NCI-H1048 (cell line): ENCODE measurements at places on chromosomes 7 and 10.

DNA sequence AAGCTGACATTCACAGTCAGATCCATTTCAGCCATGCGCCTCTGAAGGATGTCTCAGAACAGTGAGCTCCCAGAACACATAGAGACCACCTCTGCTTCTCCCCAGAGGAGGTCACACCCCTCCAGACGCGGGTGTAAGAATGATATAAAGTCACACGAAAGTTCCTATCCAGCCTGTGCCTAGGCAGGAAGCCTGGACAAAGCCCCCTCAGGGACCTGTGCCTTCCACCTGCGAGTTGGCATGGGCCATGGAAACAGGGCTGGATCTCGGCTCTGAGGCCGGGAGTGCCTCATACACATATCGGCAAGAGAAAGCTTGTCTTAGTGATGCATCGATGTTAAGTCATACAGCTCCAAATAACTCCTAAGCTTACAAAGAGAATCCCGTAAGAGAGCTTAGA lies 5.0 kb downstream of the VIPR2 start:
- DNase-seq, result no peak

- no peak for DNase-seq
Measured at GRCh38 chr7:38777609-38778008, 131.4 kb downstream of the VPS41 start.

DNA sequence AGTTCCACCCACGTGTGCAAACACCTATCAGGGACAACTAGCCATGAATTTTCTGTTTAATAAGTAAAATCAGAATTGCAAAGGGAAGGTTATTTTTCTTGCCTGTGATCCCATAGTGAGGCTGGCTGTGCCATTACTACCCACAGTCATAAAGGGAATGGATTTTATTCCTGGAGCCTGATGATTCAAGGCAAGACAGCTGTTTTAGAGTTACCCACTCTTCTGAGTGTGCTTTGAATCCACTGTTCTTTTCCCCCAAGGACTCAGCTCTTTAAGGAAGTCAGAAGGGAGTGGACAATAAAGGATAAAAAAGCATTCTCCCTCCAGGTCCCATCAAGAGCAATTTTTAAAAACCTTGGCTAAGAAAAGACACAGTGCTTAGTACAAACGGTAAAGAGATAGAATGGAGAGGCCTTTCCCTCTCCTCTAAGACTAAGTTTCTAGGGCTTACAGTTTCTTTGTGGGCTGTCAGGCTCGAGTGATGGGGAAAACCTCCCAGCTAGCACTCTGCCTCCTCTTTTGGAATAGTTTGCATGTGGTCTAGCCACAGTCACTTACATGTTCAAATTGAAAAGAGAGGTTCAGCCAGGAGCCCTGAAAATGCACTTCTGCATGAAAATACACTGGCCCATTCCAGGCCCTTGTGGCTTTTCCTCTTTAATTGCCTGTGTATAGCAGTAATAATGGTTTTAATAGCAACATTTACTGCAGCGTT lies 5.1 kb upstream of the LRRC4 start:
- no peak for DNase-seq

DNA sequence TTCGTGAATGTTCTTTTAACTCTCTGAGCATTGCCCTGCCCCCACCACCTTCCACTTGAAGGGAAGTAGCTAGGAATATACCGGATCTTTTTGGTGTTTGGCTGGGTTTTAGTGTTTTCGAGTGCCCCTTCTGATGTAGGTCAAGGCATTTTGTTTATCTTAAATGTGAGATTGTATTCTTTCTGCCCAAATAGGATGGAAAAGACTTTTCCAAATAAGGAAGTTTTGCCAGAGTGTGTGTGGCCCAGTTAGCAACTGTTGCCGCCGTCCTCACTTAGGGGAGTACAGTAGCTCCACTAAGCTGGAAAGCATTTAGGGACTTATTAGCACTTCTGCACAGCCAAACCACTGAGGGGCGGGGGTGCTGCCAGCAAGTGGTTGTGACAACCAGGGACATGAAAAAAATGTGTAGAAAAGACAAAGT lies 29.8 kb upstream of the VCL start:
- no peak for DNase-seq

DNA sequence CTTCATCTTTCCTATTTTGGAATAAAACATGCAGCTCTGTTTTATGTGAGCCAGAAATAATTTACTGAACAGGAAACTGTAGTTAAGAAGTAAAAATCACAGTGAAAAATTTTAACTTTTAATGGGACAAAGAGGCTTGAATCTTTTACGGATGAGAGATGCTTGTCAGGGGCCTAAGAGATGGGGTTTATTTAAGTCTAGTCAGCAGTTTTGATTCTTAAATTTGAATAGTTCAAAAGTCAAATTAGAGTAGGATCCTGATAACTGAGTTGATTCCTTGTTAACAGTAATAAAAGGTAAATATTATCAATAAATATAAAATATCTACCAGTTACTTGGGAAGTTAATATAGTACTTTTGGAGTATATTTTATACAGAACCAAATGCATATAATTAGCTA lies 24.9 kb upstream of the CD36 start:
- DNase-seq, result no peak

DNA sequence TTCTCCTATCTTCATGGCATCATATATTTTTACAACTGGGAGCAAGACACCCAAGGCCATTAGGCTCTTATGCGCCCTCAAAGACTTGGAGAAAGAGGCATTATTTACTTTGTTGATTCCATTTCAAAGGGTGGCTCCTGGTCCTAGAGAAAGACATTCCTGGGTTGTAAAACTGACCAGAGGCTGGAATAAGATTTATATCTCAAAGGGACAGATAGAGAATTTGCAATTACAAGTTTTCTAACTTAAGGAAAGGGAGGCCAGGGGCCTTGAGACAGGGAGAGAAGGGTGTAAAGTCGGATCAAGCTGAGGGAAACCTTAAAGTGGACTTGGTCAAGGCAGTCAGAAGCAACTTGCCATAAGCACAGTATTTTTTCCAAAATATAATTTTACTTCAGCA lies 1086.0 kb downstream of the SORCS3 start:
- DNase-seq, result no peak

GRCh38 chr7:157606140-157606539 lies 269.3 kb downstream of the DNAJB6 start:
- no peak for DNase-seq

GRCh38 chr10:80487421-80487785 lies 33.3 kb downstream of the TSPAN14 start:
- DNase-seq, result no peak

- no peak for DNase-seq
Measured at GRCh38 chr10:98217801-98218200, 50.2 kb downstream of the LOXL4 start.

DNA sequence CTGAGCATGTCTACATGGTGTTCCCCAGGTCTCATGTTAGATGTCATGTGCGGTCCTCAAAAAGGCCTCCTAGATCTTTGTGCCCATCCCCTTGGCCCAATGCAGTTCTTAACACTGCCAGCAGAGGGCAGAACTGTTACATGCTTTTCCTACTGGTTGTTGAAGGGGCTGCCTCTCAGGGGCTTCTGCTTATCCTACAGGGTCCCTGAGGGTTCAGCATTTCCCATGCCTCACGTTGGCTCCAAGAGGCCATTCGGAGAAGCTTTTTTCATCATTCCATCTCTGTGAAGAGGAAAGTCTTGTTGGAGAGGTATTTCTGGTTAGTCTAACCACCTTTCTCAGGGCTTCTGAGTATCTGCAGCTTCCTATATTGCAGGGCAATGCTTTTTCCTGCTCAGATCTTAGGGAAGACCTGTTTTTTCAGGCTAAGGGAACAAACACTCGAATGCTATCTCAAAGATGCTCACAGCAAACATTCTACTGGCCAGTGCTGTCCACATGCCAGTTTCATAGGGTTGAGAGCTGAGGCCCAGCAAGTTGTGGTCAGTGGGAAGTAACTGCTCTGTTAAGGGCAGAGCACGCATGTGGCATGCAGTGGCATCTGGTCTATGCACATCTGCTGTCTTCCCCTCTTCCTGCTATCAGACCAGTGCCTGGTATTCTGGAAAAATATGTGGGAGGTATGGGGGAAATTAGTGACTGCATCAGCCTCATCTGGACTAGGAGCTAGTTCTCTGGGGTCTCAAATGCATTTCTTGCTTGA lies 31.5 kb downstream of the MBL2 start:
- peak; percentile 23 for DNase-seq

GRCh38 chr7:79436378-79436777 lies 17.1 kb downstream of the MAGI2 start:
- no peak for DNase-seq

GRCh38 chr10:53361281-53361680 lies 588.7 kb upstream of the MBL2 start:
- DNase-seq, result no peak

DNA sequence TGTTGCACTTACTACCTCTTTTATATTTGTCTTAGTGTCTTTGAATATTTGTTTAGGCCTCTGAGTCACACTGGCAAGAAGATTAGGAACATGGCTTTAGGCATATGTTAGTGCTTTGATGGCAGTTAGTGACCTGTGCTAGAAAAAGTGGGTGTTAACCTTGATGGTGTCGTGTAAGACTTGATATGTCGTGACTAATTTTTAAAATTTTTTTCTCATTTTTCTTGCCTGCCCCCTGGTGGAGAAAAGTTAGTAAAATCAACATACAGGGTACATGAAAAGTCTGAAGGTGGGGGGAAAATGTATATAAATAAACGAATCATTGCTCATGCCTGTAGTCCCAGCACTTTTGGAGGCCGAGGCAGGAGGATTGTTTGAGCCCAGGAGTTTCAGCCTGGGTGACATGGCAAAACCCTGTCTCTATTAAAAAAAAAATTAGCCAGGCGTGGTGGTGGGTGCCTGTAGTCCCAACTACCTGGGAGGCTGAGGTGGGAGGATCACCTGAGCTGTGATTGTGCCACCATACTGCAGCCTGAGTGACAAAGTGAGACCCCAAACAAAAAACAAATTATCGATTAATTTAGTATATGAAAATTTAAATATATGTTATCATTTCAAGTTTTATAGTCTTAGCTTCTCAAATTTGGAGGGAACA lies 44.6 kb downstream of the TAX1BP1 start:
- DNase-seq, result peak; percentile 29

DNA sequence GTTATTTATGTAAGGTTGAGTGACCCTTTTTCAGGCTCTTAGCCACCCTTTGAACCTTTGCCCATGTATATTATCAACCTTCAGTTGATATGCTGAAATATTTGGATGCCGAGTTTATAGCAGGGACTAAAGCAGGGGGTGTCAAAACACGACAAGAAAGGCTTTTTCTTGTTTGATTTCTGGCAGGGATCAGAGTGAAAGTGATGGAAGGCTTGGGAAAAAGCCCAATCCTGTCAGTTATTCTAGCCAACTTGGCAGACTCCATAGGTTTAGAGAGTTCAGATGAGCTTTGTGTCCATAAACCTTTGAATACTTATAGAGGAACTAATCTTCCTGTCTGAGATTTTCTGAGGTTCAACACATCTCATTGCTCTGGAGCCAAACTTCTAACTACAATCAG lies 47.5 kb downstream of the INHBA start:
- DNase-seq, result no peak

DNA sequence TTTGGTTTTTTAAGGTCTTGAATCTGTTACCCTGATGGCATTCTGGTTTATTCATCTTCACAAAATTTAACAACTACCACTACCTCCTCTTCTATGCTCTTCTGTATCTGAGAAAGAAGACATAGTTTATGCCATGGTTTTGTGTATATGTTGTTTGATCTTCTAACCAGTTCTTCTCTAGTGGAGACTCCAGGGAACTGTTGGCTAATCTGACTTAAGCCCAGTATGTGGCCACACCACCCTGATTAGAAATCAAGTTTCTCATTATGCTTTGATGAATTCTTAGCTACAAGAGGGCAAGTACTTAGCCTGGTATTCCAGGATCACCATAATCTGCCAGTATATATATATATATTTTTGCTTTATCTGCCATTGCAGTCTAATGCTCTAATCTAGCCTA lies 99.5 kb upstream of the MXI1 start:
- DNase-seq, result no peak

- no peak for DNase-seq
Measured at GRCh38 chr7:143516981-143517380, 39.3 kb downstream of the TAS2R41 start.

DNA sequence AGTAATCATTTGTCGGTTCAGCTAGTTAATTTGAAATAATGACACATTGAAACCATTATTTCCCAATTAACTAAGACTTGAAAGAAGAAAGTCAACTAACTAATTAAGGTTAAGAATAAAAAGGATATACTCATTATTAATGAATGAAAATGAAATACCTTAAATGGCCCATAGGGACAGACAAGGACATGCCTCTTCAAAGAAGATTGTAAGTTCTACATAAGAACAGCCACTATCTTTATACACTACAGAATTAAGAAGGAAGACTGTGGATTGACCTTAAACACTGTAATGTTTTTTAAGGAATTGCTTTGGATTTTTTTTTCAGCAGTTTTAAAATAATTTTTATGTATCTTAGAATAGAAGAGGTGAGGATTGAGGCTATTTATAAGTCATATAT lies 60.7 kb downstream of the CSTF2T start:
- DNase-seq, result no peak

- no peak for DNase-seq
Measured at GRCh38 chr7:49400891-49401550, 372.4 kb upstream of the VWC2 start.

- DNase-seq, result no peak
Measured at GRCh38 chr7:22129819-22130580, 184.3 kb upstream of the CDCA7L start.

DNA sequence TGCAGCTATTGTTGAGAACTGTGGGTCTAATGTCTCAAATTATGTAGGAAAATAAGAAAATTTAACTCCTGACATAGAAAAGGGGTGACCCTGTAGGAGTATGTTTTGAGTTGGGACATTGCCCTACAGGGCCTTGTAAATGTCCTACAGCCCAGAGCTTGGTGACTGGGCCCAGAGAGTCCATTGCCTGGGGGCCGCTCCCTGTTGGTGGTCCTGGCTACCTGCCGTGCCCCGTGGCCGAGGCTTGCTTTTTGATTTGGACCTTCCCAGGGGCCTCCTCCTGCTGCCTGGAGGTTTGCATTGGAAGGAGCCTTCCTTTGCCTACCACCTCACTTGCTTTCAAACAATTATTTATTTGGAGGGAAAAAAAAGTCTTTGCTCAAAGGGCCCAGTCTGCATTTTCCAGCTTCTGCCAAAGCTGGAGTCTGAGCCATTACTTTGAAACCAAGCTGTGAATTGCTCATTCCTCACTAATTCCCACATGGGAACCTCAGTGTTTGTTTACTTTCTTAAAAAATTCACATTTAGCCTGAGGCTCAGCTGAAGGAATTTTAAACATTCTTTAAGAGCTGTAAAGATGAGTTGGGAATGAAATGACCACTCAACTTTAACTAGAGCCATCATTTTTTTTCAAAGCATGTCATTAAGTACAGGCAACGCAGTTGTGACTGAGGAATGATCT lies 355.0 kb downstream of the GLRX3 start:
- DNase-seq, result no peak

DNA sequence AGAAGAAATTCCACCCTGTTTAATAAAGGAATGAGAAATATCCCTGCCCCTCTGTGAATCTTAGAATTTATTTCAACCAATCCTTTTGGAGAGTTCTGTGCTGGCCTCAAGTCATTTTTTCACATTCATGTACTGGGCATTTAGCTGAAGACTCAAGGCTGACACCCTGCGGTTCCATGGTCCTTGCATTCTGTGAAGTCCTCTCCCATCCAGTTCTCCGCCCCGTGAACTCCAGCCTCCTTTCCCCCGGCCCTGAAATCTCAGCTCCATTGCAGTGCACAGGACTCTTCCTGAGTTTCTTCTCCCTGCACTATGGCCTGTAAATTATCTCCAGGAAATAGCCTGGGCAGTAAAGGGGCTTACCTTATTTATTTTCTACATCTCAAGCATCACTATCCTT lies 183.0 kb upstream of the KCND2 start:
- DNase-seq, result no peak

GRCh38 chr10:131212763-131213325 lies 98.7 kb downstream of the TCERG1L start:
- DNase-seq, result no peak
